EH (cell line): ENCODE measurements at places on chromosomes 12 and 14.

GRCh38 chr14:22923746-22924145 is 4.8 kb upstream of the RBM23 start:
- no peak for DNase-seq

- DNase-seq, result no peak
Observed at GRCh38 chr12:2194571-2194970, 141.8 kb downstream of the CACNA1C start.

DNA sequence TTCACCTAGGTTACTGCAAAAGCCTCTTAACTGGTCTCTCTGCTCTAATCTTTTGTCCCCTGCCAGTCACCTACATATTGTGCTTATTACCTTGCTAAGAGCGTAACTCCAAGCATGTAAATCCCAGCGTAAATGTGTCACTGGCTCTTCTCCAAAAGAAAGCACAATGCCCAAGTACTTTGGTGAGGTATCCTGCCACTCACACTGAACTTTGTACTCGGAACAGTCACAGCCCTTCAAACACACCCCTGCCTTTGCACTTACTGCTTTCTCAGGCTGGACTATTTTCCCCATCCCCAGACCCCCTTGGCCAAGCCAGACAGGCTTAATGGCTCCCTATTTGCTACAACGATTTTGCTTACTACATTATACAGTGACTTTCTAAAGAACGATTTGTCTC is 31.7 kb downstream of the GALNT4 start:
- DNase-seq, result no peak

DNA sequence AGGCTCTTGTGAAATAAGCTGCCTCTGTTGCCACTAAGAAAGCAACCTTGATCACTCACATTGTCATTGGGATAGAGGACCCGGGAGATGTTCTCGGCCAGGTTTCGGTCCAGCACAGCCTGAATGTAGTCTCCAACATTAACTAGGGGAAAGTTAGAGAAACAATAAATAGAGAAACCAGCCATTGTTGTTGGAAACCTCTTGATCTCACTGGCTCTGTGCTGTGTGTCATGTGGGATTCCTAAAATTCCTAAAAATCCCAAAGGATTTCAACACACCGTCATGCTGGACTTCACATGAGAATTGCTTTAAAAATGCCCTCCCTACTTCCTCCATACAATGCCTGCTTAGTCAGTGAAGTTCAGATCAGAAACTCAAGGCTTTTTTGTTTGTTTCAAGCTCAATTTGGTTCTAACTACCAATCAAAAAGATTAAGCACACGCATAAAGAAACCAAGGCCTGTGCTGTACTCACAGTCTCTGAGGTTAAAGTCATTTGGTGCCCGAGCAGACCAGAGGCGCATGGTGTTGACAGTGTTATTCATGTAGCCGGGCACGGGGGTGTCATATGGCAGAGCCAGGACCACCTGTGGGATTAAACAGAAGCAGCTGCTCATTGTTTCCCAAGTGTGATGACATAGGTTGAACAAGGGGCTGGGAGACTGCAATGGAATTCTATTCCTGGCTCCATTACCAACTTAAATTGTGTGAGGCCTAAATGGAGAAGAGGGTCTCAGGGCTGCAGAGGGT is 23.6 kb downstream of the PYGL start:
- peak; percentile 92 for DNase-seq

- DNase-seq, result no peak
Observed at GRCh38 chr12:19165451-19165850, 35.9 kb downstream of the PLEKHA5 start.

DNA sequence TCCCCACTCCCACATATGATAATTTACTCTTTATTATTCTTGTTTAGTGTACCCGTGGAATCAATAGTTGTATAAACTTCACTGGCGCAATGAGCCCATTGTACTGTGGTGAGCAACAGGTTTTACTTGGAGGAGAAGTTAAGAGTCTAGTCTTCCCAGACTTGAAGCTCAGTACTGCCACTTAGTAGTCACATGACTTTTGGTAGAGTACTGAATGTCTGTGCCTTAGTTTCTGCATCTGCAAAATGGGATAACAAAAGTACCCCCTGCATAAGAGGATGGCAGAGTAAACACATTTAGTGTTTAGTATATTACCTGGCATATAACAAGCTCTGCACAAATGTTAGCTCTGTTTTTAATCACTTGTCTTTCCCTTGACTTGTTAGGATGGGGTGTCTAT is 375.5 kb downstream of the VRK1 start:
- no peak for DNase-seq

- DNase-seq, result peak; percentile 88
Observed at GRCh38 chr12:50283229-50283923, at the start of gene LIMA1. Gene LIMA1, minus strand, starts transcription at chr12:50283520. Its CDS starts 34,769 bp downstream, at chr12:50248751.

- no peak for DNase-seq
Observed at GRCh38 chr14:54192610-54193009, 204.2 kb upstream of the CDKN3 start.

GRCh38 chr14:35332517-35333263 is 40.5 kb downstream of the PSMA6 start:
- peak; percentile 38 for DNase-seq

DNA sequence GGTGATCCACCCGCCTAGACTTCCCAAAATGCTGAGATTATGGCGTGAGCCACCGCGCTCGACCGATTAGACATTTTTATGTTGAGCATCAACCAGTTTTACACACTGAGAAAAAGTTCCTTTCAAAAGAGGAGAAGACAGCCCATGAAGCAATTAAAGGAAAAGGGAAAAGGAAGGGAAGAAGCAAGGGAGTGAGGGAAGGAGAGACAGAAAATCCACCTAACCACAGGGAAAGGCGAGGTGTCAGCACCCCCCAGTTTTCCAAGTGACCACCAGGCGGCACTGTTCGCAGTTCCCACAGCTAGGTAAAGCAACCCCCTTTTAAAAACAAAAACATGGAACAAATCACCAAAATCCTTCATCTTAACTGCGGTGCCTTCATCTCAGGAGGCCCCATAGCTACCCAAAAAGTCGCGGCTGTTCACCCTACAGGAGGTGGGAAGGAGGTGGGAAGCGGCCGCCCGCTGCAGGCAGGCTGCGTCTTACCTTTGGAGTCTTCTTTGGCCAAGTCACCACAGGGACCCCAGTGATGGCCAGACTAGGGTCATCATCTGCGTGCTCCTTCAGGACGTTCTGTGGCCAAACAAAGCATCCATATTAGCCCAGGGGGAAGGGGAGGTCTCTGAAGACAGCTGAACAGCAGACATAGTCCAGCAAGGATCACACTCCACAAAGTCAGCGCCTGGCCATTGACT is 86.6 kb downstream of the KDM2B start:
- DNase-seq, result peak; percentile 41

- no peak for DNase-seq
Observed at GRCh38 chr14:20387576-20387975, 25.7 kb downstream of the TEP1 start.

DNA sequence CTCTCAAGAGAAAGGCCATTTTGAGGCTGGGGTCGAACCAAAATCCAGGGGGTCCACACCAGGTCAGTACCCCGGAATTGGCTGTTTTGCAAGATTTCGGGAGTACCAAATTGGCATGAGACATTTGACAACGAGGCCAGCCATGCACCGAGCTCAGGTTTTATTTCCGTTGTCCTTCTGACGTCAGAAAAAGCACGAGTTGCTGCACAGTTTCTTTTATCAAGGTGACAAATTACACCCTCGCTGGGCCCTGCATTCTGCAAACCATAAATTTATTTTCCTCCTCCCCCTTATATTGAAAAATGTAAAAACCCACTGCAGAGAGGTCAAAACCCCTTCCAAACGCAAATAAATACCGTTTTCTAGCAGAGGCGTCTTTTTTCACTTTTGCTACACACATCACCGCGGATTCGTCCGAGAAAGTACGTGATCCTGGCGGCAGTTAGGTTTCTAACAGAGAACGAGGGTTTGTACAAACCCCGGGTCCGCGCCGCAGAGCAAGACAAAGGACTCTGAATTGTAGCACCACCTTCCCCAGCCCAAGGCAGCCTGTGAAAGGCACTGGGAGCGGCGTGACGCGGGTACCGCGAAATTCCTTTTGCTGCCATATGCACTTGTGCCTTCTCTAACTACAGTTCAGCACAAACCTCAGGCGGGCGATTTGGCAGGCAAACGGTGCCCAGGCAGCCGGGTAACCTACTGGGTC is 1.8 kb downstream of the SLC38A1 start:
- peak; percentile 77 for DNase-seq

- peak; percentile 3 for DNase-seq
Observed at GRCh38 chr14:59630288-59630963, 53.8 kb upstream of the CCDC175 start.

DNA sequence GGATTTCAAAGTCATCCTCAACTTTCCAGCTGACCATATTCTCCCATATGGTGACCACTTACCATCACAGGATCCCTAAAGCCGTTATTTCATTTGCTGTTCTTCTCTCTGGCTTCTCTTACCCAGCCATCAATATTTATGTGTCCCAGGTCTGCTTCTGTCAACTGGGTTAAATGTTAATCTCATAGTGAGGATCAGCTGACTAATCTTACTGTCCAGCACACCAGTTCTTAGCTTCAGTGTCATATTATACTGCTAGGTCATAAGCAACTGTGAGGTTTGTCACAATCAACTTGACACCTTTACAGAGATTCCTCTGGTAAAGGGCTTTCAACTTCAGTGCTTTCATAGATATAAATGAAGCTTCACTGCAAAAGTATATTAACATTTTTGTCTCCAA is 294.4 kb downstream of the DIO2 start:
- no peak for DNase-seq

DNA sequence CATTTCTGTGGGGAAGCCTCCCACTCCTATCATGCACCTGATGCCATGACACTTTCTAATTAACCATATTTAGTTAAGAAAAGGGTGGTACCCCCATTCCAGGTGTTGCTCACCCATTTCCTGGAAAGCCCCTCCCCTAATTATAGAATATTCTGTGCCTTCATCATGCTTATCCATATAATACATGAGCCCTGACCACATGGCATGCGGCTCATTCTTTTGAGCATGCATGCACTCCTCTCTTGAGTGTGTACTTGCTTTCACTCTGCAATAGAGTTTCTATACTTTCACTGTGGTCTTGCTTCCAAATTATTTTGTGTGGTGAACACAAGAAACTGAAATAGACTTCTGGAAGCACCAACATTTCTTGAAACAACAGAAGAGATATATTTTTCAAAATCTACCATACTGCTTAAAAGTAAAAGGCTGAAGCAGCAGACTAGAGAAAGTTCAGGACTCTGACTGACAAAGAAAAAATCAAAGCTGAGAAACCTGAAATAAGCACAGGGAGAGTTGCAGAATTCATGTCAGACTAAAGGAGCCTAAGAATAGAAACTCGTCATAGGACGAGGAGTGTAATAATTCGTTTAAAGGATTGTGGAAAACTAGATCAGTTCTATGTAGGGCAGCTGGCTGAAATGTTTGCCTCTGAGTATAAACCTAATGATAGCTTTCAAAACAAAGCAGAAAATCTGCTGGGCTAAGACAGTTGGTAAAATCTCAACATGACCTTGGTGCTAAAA is 144.8 kb downstream of the KITLG start:
- no peak for DNase-seq

GRCh38 chr14:77844802-77845201 is 44.9 kb downstream of the ADCK1 start:
- DNase-seq, result no peak

DNA sequence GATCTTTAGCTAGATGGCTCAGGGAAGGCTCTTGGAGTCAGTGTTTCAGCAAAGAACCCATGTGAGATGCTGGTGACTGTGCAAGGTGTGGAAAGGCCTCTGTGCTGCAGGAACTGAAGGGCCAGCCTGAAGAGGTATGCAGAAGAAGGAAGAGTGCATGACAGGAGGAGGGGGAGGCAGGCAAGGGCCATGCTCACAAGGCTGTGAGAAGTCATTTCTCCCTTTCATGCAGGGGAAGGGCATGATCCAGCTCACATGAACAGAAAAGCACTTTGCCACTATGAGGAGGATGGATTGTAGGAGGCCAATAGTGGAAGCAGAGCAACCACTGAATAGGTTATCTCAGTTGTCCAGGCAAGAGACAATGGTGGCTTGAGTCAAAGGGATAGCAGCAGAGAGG is 83.7 kb downstream of the SSPN start:
- no peak for DNase-seq

- DNase-seq, result no peak
Observed at GRCh38 chr14:64795211-64795610, 84.5 kb downstream of the SPTB start.

DNA sequence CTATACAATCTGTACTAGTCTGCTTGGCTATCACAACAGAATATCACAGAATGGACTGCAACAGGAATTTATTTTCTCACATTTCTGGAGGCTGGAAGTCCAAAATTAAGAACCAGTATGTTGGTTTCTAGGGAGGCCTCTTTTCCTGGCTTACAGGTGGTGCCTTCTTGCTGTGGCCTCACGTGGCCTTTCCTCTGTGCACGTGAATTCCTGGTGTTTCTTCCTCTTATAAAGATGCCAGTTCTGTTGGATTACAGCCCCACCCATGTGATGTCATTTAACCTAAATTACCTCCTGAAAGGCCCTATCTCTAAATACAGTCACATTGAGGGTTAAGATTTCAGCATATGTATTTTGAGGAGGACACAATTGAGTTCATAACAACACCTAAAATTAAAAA is 32.1 kb upstream of the C2CD5 start:
- no peak for DNase-seq

GRCh38 chr12:113131556-113131955 is 4.0 kb downstream of the RASAL1 start:
- DNase-seq, result no peak

- no peak for DNase-seq
Observed at GRCh38 chr14:74500417-74501134, 7.0 kb downstream of the ISCA2 start.

DNA sequence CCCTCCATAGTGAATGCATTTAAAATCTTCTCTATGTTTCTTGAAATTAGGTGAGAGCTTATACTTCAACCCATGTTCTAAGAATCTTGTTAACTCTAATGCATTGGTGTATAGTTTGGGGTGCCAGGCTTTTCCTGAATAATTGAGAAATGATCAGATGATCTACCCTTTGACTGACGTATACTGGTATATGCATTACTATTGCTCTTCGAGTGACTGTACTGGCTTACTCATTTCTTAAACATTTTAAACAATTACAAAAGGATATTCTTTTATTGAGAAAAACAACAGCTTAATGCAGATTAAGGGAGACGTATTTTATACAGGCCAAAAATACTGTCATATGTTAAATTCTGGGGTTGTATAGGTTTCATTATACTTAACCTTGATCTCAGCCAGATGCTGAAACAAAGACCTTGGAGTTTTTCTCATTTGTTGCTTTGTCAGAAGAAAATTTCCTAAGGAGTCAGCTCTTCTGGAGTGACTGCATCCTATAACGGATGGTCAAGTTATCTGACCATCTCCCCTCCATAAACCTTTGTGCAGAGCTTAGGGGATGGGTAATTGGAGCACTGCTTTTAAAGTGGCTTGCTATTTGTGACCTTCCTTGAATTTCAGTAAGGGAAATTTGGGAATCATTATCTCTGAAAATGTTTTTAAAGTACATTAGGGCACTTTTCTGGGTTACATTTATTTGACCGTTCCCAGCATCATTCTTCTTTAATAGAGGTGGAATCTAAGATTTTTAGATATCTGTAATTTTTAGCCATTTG is 507.6 kb downstream of the PCNX1 start:
- peak; percentile 80 for DNase-seq

DNA sequence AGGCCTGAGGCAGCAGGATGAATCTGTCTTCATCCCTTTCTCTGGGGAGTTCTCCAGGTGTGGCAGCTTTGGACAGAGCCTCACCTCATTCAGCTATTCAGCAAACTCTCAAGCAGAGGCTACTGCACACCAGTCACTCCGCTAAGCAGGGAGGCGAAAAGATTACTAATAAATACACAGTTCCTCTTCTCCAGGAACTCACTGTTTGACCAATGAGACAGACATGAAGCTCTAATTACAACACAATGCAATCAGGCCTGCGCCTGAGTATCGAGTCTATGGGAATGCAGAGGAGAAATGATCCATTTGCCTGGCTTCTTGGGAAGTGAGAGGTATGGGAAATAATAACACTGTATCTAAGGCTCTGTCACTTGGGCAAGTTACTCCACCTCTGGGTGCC is 178.1 kb downstream of the CRADD start:
- no peak for DNase-seq
